ENCODE measurements at places on chromosomes 16 and 17.

- no peak for DNase-seq
Observed at GRCh38 chr16:84176192-84177053, 10.4 kb downstream of the TAF1C start.

DNA sequence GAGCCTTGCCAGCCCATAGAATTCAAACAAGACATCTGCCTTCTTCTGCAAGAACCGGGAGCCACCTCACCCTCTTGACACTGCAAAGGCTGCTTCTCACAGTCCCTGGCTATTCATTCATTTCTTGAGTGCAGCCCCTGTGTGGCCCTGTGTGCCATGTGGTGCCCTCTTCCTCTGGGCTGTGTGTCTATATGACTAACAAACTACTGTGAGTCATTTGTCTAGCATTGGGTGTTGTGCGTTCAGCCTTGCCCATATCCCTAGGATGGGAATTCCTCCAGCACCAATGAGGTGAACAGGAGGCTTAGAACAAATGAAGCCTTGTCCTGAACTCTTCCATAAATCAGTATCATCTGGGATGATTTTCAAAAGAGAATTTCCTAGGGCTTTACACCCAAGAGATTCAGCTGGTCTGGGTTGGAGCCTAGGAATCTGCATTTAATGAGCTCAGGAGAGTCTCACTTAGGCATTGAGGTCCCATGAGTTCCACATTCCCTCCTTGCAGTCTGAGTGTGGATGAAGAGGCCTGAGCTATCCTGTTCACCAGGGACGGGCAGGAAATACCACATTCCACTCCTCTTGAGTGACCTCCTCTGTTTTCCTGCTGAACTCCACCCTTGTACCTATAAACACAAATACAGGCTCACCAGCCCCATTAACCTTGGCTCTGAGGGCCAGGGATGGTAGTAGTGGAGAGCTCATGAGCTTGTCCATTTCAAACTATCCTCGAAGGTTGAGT is 308.7 kb upstream of the N4BP1 start:
- DNase-seq, result no peak

DNA sequence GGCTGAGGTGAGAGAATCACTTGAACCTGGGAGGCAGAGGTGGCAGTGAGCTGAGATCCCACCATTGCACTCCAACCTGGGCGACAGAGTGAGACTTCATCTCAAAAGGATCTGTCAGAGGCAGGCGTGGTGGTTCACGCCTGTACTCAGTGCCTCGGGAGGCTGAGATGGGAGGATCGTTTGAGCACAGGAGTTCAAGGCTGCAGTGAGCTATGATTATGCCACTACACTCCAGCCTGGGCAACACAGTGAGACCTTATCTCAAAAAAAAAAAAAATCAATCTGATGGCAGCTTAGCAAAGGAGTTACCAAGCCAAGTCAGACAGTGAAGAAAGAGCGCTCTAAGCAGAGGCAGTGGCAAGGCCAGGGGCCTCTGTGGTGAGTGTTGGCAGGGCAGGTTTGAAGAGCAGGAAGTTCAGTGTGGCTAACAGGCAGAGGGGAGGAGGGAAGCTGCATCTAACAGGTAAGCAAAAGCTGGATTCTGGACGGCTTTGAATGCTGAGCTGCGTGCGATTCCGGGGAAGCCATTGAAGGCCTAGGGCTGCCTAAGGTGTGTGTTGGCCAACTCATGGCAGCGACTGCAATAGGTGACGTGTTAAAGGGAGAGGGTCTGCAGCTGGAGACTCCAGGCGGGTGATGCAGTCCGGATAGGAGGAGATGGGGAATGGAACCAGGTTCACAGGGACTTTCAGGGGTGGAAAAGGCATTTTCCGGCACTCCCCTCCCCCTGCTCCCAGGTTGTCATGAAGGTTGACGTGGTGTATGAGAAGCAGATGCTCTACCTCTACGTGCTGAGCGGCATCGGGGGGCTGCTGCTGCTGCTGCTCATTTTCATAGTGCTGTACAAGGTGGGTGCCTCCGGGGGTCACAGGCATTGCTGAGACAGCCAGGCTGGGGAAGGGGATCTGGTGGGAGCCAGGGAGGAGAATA is 7.0 kb downstream of the ZNF768 start:
- DNase-seq, result no peak

DNA sequence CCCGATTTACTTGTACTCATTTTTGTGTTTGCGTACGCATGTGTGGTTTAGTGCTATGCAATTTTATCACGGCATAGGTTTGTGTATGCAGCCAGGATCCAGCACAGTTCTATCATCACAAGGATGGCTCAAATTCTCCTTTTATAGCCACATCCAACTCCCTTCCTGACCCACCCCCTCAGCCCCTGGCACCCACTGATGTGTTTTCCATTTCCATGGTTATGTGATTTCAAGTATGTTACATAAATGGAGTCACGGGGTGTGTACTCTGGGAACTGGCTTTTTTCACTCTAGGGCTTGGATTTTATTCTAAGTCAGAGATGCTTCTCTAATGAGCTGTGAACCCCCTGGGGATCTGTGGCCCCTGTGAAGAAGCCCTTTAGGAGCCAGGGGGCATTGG is 16.8 kb downstream of the IL4R start:
- DNase-seq, result no peak

DNA sequence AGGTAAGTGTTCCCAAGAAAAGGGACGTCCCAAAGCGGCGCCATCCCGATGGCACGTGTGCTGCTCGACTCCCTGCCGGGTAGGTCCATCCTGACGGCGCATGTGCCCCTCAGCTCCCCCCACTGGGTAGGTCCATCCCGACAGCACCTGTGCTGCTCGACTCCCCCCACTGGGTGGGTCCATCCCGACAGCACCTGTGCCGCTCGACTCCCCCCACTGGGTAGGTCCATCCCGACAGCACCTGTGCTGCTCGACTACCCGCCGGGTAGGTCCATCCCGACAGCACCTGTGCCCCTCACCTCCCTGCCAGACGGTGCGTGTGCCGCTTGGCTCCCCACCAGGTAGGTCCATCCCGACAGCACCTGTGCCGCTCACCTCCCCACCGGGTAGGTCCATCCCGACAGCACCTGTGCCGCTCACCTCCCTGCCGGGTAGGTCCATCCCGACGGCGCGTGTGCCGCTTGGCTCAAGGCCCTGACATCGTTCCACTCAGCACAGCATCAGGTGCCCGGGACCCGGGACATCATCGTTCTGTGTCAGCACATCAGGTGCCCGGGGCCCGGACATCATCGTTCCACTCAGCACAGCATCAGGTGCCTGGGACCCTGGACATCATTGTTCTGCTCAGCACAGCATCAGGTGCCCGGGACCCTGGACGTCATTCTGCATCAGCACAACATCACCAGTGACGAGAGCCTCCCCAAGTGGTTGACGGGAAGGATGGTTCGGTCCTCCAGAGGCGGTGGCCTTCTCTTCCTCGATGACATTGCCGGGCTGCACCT is 5.7 kb upstream of the FN3K start:
- no peak for DNase-seq

GRCh38 chr16:85360323-85361277 is 248.3 kb upstream of the CIBAR2 start:
- no peak for DNase-seq

DNA sequence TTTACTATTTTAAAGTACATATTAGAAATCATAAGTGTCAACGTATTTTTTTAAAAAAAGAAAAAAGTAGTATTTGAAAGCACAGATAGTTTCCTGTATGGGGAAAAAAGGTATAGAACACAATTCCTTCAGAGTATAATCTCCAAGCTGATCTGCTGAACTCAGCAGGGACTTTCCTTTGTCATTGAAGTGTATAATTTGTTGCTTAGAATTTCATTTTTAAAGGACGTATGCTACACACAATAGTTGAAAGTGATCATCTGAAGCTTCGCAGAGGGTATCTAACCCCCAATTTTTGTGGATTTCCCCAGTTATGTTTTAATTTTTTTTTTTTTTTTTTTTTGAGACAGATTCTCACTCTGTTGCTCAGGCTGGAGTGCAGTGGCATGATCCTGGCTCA is 20.2 kb upstream of the MAPT start:
- DNase-seq, result no peak

- no peak for DNase-seq
Observed at GRCh38 chr16:60636117-60636516, 1400.1 kb downstream of the CDH8 start.

Data from activated CD4-positive, alpha-beta T cell treated with anti-CD3 and anti-CD28 coated beads, Interleukin-2, Interleukin-4, amounts not matched to agents 100 ng/mL and 50 ng/mL, durations not matched to agents 16 hours and 8 hours (primary cell).